ENCODE measurements at places on chromosomes 3 and 15.

- no peak for DNase-seq
Measured at GRCh38 chr3:117052395-117052794, 342.8 kb downstream of the TUSC7 start.

GRCh38 chr3:11145888-11146287, 8.4 kb upstream of the HRH1 start:
- no peak for DNase-seq

DNA sequence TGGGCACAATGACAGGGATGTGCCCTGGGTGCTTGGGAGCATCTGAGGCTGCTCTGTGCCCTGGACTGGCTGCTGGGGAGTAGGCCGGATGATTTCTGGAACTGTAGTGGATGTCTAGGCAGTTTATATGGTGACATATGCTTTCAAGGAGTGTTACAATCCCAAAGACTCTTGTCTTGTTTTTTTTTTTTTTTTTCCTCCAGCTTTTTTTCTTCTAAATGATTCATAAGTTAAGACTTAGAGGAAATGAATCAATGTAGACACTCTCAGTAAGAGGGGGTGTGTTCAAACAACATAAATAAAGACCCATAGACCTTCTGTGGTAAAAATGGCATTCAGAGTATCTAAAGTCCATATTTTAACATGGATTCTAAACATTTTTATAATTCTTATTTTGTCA, 706.1 kb upstream of the GOLIM4 start:
- DNase-seq, result no peak

GRCh38 chr3:112092496-112093179, 6.4 kb downstream of the C3orf52 start:
- no peak for DNase-seq

DNA sequence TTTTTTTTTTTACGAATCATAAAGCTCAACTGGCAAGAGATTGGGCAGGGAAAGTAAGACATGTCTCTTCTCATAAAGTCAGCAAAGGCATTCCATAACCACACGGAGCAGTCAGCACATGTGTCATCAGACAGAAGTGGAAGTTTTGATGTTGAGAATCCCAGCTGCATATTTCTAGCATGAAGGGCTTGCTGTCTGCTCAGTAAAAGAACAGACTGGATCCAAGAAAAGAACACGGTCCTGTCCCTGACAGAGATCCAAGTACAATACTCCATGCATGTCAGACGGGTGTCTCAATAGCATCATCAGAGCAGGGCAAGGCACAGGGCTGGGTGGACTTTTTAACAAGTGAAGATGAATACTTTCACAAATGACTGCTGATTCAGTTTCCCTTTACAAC, 38.2 kb downstream of the ABI3BP start:
- DNase-seq, result no peak

All from CD4-positive, alpha-beta T cell treated with Interleukin-6 at 100 ng/mL for 8 hours (primary cell).